ENCODE measurements at places on chromosomes 3 and 15. TPM values are rescaled to one million over a fixed set of nuclear protein-coding genes. Genes with fewer than 3 reads are reported as not detected.

GRCh38 chr3:45986303-45986982, 9.2 kb downstream of the FYCO1 start:
- no peak for DNase-seq

GRCh38 chr3:30097022-30097650, 509.3 kb upstream of the TGFBR2 start:
- DNase-seq = no peak

DNA sequence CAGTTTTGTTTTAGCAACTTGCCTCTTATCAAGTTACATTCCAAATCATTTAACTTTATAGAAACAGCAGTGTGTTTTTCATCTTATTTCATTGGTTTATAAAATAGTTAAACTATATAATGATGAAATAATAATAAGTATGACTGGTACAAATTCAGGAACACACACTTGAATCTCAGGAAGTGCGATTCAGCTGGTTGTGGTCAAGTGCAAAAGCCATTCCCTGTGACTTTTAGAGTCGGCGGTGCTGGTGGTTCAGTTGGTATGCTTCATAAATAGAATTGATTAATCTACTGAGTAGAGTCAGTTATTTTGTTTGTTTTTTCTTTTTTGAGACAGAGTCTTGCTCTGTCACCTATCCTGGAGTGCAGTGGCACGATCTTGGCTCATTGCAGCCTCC, 22.7 kb downstream of the SACM1L start:
- no peak for DNase-seq

DNA sequence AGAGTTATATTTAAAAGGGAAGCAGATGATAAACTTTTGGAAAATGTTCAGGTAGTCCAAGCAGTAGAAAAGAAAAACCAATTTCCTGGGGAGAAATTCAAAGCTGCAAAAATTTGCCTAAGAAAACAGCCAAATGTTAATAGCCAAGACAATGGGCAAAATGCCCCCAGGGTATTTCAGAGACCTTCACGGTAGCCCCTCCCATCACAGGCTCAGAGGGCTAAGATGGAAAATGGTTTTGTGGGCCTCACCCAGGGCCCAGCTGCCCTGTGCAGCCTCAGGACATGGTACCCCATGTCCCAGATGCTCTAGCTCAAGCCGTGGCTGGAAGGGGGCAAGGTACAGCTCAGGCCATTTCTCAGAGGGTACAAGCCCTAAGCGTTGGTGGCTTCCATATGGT, 391.0 kb downstream of the ZIC4 start:
- no peak for DNase-seq

EFCAB12 gene
- 3.2 TPM for polyA plus RNA-seq

TGM4 gene
- polyA plus RNA-seq = 0.06 TPM
